Small intestine (tissue), 16 donors: ENCODE measurements at places on chromosomes 1 and 21.

GRCh38 chr1:218456444-218456843 is 111.3 kb downstream of the TGFB2 start:
- H3K36me3 ChIP-seq, result no peaks in the 10 kb centered on the region
- no peaks in the 10 kb centered on the region for H3K4me1 ChIP-seq
- DNase-seq, result no peak
- no peak overlapping the region for H3K4me3 ChIP-seq

DNA sequence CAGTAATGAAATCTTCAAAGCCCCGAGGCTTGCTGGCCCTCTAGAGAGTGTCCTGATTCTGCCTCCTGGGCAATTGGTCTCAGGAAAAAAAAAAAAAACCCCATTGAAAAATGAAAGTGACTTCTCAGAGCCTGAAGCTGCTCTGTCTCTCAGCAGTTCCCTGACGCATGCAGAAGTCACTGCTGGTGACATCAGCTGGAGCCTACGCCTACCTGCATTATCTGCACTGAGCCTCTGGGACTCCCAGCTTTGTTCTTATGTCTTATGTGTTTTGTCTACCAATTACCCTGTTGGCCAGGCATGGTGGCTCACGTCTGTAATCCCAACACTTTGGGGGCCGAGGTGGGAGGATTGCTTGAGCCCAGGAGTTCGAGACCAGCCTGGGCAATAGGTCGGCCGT is 10.1 kb upstream of the SLC25A33 start:
- H3K36me3 ChIP-seq, result no peaks in the 10 kb centered on the region
- H3K4me3 ChIP-seq, result no peak overlapping the region
- H3K4me1 ChIP-seq, result no peaks in the 10 kb centered on the region
- peak; percentile 72 for DNase-seq
- H3K27ac ChIP-seq, result no peak overlapping the region

DNA sequence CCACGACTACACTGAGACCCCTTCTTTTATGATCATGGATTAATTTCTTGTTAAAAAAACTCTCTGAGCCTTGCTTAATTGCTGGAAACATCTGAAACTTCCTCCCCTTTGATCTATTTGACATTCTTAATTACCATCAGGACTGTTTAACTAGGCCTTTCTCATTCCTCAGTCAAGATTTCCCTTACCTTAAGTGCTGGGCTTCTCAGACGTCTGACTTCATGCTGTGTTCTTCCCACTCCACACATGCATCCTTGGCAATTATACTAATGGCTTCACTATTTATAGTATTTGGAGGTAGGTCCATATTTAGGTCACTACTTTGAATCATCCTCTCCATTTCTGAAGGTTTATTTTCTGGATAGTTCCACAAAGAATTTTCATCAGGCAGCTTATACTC is 341.3 kb upstream of the TMPRSS15 start:
- no peaks in the 10 kb centered on the region for H3K4me1 ChIP-seq
- no peaks in the 10 kb centered on the region for H3K36me3 ChIP-seq
- DNase-seq, result no peak
- no peak overlapping the region for H3K4me3 ChIP-seq
- no peaks in the 10 kb centered on the region for H3K27me3 ChIP-seq

GRCh38 chr1:7777591-7777990 is 6.5 kb downstream of the VAMP3 start:
- no peak overlapping the region for H3K4me3 ChIP-seq
- no peak overlapping the region for H3K27ac ChIP-seq
- no peak for DNase-seq
- H3K36me3 ChIP-seq, result no peaks in the 10 kb centered on the region
- H3K4me1 ChIP-seq, result peaks cover 2% of the 10 kb centered on the region
- no peaks in the 10 kb centered on the region for H3K27me3 ChIP-seq

DNA sequence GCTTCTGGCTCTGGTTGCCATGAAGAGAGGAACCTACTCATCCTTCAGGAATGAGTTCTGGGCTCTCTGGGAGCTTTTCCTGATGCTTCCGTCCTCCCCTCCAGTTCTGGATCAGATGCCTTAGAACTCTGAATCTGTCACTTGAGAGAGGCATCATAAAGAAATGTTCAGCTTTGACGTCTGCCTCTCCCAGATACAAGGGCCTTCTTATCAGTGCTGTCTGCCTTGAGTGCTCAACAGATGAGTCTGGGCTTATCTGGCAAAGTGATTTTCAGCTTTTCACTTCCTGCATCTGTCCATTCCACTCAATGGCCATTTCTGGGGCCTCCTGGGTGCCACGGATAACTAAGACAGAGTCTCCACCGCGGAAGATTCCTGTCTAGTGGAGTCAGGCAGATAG is 12.3 kb upstream of the OTUD3 start:
- no peak overlapping the region for H3K4me3 ChIP-seq
- DNase-seq, result peak; percentile 63
- H3K36me3 ChIP-seq, result no peaks in the 10 kb centered on the region
- peaks cover 2% of the 10 kb centered on the region for H3K27me3 ChIP-seq
- no peak overlapping the region for H3K27ac ChIP-seq
- H3K4me1 ChIP-seq, result no peaks in the 10 kb centered on the region

DNA sequence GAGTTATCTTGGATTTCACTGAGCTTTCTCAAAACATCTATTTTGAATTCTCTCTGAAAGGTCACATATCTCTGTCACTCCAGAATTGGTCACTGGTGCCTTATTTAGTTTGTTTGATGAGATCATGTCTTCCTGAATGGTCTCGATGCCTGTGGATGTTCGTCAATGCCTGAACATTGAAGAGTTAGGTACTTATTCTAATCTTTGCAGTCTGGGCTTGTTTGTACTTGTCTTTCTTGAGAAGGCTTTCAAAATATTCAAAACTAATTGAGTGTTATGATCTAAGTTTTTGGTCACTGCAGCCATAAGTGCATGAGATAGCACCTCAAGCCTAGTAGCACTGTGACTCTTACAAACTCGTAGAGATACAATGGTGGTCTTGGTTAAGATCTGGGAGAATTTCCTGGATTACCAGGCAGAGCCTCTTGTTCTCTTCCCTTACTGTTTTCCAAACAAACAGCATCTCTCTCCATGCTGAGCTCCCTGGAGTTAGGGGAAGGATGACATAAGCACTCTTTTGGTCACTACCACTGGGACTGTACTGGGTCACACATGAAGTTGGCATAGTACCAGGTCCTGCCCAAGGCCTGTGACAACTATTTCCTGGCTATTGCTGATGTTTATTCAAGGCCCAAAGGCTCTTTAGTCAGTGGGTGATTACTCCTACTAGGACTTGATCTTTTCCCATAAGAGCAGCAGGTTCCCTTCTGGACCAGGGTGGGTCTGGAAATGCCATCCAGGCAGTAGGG is 25.6 kb downstream of the SLC22A15 start:
- H3K36me3 ChIP-seq, result no peaks in the 10 kb centered on the region
- H3K27ac ChIP-seq, result no peak overlapping the region
- no peak overlapping the region for H3K4me3 ChIP-seq

DNA sequence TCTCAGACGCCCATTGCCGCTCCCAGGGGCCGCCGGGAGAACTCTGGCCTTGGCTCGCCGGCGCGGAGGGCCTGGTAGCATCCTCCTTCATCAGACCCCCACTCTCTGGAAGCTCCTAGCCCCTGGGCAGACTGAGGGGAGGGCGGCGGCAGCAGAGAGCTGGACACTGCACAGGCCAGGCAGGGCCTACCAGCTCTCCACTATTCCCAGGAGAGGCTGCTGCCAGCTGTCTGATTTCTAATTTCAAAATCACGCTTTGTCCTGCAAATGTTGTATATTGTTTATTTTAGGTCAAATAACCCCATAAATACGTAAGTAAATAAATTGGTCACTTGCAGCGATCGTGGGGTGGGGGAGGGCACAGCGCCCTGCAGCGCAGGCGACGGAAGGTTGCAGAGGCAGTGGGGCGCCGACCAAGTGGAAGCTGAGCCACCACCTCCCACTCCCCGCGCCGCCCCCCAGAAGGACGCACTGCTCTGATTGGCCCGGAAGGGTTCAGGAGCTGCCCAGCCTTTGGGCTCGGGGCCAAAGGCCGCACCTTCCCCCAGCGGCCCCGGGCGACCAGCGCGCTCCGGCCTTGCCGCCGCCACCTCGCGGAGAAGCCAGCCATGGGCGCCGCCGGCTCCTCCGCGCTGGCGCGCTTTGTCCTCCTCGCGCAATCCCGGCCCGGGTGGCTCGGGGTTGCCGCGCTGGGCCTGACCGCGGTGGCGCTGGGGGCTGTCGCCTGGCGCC is at the start of gene MTARC1:
Gene MTARC1 (plus strand): TSS at position 577 of the 732 bp plus-strand sequence. CDS start 32 bp downstream, at position 609.
- peak within 1 kb of the TSS; percentile 54 for H3K4me3 ChIP-seq
- no peaks in the 10 kb centered on the region for H3K27me3 ChIP-seq
- H3K27ac ChIP-seq, result peak within 1 kb of the TSS; percentile 82
- peaks cover 20% of the 10 kb centered on the region for H3K4me1 ChIP-seq

- H3K4me3 ChIP-seq, result peak overlapping the region; percentile 90
- peaks cover 27% of the 10 kb centered on the region for H3K36me3 ChIP-seq
- H3K27ac ChIP-seq, result peak overlapping the region; percentile 97
- DNase-seq, result no peak
- peaks cover 3% of the 10 kb centered on the region for H3K4me1 ChIP-seq
Observed at GRCh38 chr1:234605399-234605982, 4.5 kb downstream of the IRF2BP2 start.

GRCh38 chr1:237115035-237115434 is 73.1 kb downstream of the RYR2 start:
- H3K27ac ChIP-seq, result no peak overlapping the region
- H3K4me3 ChIP-seq, result no peak overlapping the region
- no peaks in the 10 kb centered on the region for H3K36me3 ChIP-seq
- no peak for DNase-seq

GRCh38 chr1:39854738-39855137 is 28.6 kb downstream of the TRIT1 start:
- H3K36me3 ChIP-seq, result peaks cover 21% of the 10 kb centered on the region
- no peak overlapping the region for H3K4me3 ChIP-seq
